GM13977 (cell line): ENCODE measurements at places on chromosomes 7 and 10.

GRCh38 chr7:16055263-16055976 lies 365.9 kb downstream of the CRPPA start:
- no peak for DNase-seq

DNA sequence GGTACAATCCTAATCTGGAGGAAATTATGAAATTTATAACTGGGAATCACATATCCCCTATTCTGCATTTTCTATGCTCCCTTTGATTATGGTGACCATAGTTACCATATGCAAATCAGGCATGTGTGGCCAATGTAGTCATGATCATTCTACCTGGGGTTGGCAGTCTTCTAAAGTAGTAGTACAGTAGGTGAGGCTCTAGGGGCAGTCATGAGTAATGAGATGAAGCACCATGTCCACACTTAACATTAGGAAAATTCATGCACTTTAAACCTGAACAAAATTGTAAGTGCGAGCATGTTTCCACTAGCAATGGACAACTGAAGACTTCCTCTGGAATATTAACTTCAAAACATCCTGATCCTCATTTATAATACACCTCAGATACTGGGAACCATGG lies 545.9 kb downstream of the SUGCT start:
- DNase-seq: no peak

- peak; percentile 10 for DNase-seq
Observed at GRCh38 chr7:21671859-21672258, 129.0 kb downstream of the DNAH11 start.

DNA sequence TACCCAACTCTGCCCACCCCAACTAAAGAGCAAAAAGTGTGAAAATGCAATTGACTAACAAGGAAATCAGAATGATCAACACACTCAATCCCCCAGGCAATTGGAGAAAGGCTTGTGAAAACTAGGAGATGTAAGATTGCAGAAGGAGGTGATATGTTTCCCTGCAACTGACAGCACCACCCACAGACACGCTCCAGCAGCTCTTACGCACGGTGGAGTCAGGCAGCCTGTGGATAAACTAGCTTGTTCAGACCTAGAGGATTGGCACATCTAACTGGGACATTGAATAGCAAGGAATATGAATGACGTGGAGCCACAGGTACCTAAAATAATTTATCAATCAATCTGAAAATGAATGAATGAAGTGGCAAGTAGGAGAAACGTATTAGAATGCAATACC lies 125.7 kb upstream of the MYO3A start:
- no peak for DNase-seq

DNA sequence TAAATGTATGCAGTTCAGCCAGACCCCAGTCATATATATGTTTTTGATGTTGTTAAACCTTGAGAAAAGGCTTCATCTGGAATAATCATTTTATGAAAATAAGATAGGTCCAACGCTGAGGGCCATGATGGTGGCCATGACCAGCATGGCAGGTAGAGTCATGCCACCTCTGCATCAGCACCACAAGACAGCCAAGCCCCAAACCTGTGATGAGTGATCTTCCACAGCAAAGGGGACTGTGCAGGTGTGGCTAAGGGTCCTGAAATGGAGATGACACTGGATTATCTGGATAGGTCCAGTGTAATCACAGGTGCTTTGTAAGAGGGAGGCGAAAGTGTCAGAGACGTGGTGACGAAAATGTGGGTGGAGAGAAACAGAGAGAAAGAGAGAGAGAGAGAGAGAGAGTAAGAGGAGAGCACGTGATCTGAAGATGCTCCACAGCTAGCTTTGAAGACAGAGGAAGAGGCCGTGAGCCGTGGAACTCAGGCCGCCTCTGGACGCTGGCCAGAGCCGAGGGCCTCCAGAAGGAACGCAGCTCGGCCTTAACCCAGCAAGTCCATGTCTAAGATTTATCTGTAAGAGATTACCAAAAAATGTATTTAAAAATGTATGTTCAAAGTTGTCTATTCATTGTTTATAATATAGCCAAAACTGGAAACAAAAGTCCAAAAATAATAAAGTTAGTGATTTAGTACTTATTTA lies 304.4 kb upstream of the SHH start:
- no peak for DNase-seq

- no peak for DNase-seq
Observed at GRCh38 chr10:109862738-109863137, 60.6 kb downstream of the XPNPEP1 start.

GRCh38 chr10:63761243-63761642 lies 240.0 kb downstream of the REEP3 start:
- no peak for DNase-seq

DNA sequence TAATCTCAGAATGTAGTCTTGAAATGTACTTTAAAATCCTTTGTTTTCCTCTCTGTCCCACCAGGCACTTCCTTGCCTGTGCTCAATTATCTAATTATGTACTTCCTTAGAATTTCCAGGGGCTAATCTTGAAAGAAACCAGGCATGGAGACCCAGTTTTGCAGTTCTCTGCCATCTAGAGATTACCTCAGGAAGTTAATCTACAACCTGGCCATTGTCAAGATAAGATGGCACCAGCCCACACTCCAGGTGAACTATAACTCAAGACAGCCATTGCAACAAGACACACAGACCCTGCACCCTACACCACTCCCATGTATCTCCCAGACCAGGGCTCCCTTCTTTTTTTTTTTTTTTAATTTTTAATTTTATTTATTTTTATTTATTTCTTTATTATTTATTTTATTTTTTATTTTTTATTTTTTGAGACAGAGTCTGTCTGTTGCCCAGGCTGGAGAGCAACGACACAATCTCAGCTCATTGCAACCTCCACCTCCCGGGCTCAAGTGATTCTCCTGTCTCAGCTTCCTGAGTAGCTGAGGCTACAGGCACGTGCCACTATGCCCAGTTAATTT lies 85.9 kb upstream of the TRIM24 start:
- DNase-seq: no peak

- DNase-seq: no peak
Observed at GRCh38 chr7:32163896-32164295, 93.7 kb upstream of the PDE1C start.

GRCh38 chr7:128860158-128861073 lies 2.2 kb upstream of the ATP6V1F start:
- no peak for DNase-seq

GRCh38 chr7:31744294-31744874 lies 57.4 kb downstream of the PPP1R17 start:
- DNase-seq: peak; percentile 39

DNA sequence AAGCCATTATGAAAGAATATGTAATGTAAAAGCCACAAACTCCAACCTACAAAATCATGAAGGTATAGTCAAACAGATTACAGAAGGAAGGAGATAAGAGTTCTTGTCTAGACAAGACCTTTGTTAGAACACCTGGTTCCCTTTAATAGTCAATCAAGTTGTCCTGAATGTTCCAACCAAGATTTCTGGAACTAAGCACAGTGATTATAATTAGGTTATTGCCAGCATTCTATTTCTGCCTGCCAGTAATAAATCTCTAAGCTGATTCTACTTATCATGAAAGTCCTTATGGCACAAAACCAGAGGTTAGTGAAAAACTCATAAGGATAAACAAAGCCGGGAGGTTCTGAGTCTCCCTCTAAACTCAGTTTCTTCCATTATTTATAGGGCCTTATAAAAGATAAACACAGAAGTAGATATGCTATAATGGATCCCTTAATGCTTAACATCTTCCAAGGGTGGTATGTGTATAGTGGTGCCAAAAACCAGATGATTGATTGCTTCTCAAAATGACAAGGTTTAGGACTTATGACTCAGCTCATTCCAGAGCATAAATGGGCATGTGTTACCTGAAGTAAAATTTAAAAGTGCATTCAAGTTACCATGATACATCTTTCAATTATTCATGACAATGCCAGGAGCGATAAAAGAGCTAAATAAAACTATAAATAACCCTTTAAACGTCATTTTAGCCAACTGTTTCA lies 237.2 kb downstream of the CSTF2T start:
- DNase-seq: no peak

DNA sequence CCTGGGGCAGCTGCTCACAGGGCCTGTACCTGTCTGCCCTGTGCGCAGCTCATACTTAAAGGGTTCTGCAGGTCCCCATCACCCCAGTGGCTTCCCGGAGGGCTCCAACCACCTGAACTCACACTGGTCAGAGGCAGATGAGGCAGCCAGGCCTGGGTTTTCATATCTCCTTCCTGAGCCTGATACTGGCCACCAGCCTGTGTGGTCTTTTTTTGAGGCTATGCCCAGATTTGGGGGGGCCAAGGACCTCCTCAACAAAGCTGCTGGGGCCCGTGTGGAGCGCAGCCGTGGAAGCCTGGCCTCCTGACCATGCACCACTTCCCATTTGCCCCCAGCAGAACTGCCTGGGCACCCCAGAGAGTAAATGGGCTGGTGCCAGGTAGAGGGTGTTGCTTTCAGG lies 25.7 kb downstream of the PNLIPRP2 start:
- no peak for DNase-seq

- DNase-seq: no peak
Observed at GRCh38 chr7:98923512-98923911, 45.2 kb downstream of the TRRAP start.

- no peak for DNase-seq
Observed at GRCh38 chr7:130397758-130398073, 17.4 kb downstream of the CPA1 start.

GRCh38 chr10:130181858-130182257 lies 45.7 kb downstream of the GLRX3 start:
- DNase-seq: no peak

- DNase-seq: no peak
Observed at GRCh38 chr10:29326299-29326698, 37.4 kb downstream of the LYZL1 start.

DNA sequence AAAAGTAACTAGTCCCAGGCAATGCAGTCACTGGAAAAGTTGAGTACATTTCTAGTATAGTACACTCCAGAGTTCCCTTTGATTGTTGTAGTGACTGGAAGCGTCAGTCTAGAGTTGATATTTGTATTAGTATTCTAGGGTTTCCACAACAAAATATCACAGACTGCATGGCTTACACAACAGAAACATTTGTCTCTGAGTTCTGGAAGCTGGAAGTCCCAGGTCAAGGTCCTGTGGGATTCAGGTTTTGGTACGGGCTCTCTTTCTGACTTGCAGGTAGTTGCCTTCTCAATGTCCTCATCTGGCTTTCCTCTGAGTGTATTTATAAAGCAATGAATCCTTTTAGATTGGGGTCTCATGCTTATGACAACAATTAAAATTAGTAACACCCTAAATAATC lies 1119.1 kb upstream of the PHF14 start:
- DNase-seq: no peak

DNA sequence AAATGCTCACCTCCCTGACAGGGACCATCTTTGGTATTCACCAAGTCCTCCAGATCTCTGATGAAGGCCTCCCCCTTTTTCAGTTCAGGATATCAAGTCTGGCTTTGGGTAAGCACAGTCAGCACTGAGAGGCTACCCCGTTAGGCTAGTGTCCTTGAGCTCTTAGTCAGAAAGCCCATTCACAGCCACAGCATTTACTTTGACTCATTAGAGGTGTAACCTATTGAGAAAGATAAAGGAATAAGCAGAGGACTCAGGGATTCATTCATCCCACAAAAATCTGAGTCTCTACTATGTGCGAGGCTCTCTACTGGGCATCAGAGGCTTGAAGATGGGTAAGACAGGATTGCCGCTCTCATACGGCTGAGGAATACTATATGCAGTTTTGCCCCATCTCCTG lies 14.0 kb upstream of the RAMP3 start:
- DNase-seq: no peak

DNA sequence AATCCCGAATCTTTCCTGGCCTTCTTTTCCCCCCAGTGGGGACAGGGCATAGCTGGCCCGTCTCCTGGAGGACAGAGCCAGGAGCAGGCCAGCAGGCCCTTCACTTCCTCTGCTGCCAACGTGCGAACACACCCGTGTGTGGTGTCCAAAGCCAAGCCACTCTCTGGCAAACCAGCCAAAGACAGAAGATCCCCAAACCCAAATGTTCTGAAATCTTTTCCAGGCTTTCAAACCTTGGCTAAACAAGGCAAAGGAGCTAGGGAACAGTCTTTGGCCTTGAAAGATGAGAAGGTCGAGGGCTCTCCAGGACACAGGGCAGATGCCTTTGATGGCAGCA lies 63.0 kb downstream of the PROSER2 start:
- no peak for DNase-seq

DNA sequence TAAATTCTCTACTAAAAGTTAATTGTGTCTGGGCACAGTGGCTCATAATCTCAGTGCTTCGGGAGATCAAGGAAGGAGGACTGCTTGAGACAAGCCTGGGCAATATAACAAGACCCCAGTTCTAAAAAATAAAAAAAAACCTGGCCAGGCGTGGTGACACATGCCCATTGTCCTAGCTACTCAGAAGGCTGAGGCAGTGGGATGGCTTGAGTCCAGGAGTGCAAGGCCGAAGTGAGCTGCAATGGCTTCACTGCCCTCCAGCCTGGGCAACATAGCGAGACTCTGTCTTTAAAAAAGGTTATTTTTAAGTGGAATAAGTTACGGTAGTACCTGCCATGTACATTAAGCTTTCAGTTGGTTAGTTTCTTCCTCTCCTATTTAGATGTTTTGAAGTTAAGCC lies 28.9 kb downstream of the CDK14 start:
- no peak for DNase-seq

DNA sequence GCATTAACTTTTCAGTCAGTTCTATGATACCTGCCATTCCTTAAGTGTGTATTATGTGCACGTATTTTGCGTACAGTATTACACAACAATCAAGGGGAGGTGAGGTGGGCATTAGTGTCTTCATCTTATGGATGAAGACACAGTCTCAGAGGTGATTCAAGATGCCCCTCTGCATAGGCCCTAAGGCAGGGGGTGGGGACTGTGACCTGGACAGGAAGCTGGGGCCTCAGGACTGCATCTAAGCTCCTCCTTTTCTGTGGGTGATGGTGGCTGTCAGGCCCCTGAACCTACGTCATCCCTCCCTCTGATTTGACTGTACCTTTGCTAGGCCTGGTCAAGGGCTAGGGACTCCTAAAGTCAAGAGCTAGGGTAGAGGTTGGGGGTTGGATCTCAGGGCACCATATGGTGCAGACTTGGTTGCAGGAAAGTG lies 38.9 kb downstream of the HK1 start:
- DNase-seq: peak; percentile 85

DNA sequence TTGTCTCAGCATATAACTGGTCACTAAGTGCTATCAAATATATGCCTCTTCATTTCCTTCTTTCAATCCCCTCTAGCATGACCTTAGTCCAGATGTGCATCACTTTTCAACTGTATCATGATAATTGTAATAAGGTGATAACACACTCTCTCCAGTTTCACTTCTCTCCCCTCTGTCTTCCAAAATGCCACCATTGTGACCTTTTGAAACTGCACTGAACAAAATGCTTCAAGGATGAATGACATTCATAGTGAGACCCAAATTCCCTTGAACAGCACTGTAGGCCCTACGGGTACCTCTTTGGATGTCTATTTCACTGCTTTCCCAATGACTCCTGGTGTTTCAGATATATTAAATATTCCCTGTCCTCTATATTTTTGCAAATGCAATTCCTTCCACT lies 224.8 kb downstream of the DNAJB9 start:
- DNase-seq: no peak
